Stimulated activated CD8-positive, alpha-beta memory T cell treated with anti-CD3 and anti-CD28 coated beads, Interleukin-4, amount 100 ng/mL, for 48 hours (primary cell): ENCODE measurements at places on chromosomes 6 and 20.
A peak's percentile ranks its signal among the peaks of the same experiment; 100 is the strongest.

DNA sequence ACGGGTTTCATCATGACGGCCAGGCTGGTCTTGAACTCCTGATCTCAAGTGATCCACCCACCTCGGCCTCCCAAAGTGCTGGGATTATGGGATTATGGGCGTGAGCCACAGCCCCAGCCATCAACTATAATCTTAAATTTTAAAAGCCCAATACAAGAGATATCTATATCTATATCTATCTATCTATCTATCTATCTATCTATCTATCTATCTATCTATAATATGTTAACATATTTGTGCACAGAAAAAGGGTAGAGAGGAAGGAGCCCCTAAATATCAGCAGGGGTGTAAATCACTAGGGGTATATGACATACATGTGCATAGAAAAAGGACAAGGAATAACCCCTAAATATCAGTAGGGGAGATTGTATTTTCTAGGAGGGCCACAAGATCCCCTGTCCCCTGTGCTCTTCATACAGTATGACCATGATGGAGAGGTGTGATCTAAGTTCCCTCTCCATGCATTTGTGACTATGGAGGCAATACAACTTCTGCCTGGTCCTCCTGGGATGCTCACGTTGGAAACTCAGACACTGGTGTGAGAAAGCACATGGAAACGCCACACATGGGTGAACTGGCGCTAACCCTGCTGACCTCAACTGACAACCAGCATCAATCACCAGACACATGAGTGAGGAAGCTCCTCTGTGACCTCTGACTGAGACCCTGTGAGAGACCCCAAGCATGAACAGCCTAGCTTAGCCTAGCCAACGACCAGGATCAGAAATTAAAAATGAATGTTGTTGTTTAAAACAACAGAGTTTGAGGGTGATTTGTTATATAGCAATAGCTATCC, 1.2 kb upstream of the SPATS1 start:
- DNase-seq = no peak

- DNase-seq = no peak
These were observed 271.3 kb downstream of the BMP7 start for GRCh38 chr20:56995149-56995548.

- no peak for DNase-seq
These were observed 38.2 kb downstream of the MBOAT1 start for GRCh38 chr6:20173833-20174792.

- peak; percentile 89 for DNase-seq
These were observed 24.9 kb upstream of the IER3 start for GRCh38 chr6:30769088-30769852.

DNA sequence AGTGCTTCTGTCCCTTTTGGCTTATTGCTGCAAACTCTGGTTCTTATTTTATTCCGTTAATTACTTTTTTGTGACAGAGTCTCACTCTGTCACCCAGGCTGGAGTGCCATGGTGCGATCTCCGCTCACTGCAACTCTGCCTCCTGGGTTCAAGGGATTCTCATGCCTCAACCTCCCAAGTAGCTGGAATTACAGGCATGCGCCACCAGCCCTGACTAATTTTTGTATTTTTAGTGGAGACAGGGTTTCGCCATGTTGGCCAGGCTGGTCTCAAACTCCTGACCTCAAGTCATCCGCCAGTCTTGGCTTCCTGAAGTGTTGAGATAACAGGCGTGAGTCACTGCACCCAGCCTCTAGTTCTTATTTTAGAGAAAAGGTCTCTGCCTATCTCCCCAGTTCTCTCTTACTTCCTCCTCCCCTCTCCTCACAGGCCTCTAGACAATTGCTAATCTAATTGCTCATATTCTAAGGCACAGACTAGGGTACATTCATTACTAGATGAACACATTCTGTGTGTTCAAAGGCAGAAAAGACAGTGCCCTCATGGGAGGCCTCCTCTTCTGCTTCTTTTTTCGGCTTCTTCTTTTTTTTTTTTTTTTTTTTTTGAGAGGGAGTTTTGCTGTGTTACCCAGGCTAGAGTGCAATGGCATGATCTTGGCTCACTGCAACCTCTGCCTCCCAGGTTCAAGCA, 27.0 kb downstream of the EDEM2 start:
- DNase-seq = peak; percentile 34

DNA sequence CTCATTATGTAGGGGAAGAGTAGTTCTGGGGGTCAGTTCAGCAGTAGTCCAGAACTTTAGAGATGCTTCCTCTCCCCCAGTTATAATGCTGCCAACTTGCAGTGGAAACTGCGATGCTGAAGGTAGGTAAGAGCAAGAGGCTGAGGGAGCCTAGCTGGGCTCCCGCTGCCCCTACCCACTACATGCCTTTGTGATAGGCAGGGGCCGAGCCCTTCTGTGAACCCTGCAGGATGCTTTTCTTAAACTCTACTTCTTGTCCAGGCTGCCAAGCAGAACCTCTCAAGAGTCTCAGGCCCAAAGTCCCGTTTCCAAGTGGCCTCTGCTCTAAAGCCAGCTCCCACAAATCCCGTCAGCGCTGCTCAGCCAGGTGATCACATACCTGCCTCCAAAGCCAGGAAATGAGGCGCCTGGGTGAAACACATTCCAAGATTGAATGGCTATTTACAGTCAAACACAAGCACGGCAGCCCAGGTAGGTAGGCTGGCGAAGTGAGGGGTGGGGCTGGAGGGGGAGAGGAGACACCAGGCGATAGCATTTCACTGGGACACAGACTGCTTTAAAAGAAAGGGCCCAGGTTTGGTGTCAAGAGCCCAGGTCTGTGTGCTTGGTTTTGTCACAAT, 150.7 kb downstream of the CD24 start:
- no peak for DNase-seq

GRCh38 chr6:169028343-169028742, 225.3 kb downstream of the THBS2 start:
- no peak for DNase-seq

DNA sequence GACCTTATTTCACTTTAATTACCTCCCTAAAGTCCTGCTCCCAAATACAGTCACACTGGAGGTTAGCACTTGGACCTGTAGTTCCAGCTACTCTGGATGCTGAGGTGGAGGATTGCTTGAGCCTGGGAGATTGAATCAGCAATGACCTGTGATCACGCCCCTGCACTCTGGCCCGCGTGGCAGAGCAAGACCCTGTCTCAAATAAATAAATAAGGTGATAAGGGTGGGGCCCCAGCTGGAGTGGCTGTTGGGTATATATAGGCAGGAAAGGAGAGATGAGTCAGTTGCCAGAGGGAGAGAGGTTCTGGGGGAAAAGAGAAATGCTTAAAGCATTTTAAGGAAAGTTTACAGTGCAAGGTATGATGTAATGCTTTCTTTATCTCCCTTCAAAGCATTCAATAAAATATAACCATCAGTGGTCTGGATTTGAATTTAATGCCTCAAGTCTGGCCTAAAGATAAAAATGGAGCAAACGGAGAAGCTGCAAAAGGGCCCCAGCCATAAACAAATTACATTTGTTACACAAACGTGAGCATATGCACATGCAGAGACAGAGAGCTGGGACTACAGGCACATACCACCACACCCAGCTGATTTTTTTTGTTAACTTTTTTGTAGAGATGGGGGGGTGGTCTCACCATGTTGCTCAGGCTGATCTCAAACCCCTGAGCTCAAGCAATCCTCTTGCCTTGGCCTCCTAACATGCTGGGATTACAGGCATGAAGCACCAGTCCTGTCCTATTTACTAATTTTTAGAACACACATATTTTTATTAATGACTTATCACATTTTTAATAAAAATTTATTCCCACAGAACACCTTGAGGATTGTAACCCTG, 6.1 kb upstream of the PM20D2 start:
- no peak for DNase-seq

DNA sequence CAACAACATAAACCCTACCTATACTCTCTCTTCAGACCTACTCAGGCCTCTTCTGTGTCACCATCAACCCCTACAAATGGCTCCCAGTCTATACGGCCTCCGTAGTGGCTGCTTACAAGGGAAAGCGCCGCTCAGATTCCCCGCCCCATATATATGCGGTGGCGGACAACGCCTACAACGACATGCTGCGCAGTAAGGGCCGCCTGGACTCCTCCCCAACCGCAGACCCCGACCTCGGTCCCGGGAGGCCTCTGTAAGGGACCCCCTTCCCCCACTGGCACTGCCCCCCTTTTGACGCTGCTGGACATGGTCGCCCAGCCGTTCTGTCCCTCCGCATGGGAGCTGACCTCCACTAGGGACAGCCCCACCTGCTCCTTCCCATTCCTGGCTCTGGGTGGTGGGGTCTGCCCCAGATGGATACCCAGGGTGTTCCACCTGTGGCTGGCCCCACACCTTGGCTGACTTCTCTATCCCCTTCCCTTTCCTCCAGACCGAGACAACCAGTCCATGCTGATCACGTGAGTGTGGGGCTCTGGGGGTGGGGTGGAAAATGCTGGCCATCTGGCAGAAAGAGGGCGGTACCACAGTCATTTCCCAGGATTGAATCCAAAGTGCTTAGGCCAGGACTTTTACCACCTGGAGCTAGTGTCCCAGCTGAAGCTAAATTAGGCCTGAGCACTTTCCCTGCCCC, 25.0 kb downstream of the MYH7B start:
- no peak for DNase-seq
